ENCODE measurements at places on chromosomes 16 and 17. TPM values are rescaled to one million over a fixed set of nuclear protein-coding genes. Genes with fewer than 3 reads are reported as not detected.

The SETD6 gene
- polyA plus RNA-seq = 8.6 TPM

DNA sequence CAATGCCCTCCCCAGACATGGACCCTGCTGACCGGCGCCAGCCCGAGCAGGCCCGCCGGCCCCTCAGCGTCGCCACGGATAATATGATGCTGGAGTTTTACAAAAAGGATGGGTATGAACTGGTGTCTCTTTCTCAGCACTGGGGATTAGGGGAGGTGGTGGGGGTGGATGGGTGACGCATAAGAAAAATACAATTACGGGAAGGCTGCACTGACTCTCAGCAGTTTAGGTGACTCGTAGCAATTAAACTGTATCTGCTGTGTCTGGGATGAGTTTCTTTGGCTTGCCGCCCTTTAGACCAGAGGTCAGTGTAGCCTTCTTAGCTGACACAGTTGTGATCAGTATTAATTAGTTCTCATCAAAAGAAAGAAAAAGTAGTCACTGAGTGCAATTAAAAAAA lies 59.0 kb downstream of the ELAC2 start:
- no peak for DNase-seq

DNA sequence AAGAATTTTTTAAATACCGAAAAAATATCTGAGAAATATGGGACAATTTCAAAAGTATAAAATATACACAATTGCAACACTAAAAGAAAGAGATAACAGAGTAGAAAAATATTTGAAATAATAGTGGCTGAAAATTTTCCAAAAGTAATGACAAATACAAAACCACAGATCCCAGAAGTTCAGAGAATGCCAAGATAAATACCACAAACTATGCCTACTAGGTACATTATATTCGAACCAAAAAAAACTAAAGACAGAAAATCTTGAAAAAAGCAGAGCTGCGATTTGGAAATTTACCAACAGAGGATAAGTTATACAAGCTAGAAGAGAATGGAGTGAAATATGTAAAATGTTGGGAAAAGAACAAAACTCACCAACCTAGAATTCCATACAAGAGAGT lies 191.3 kb upstream of the ELAC2 start:
- DNase-seq = no peak

DNA sequence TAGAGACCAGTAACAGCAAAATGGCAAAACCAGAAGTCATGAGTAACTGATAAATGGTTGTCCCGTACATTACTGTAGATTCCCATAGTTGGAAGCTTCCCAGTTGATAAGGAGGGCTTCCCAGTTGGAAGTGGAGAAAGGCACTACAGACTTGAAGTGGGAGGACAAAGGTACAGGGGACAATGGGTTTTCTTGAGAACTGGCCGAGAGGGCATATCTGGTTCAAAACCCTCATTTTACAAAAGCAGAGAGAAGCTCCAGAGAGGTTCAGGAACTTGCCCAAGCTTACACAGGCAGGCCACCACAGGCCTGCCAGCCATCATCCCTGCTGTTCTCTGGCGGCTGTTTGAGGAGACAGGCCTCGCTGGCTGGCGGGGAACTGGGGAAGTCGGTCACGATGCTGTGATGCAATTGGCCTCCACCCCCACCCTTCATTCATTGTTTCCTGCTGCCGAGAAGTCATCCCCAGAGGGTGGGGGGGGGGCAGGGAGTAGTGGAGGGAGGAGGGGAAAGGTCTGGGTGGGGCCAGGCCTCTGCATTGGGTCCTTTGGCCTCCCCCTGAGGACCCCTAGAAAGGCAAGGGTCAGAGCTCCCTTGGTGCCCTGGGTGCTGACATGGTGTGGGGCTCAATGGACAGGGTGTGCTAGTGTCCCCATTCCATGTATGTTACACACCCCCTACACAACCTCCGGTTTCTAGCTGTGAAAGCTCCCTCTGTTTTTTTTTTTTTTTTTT lies 3.0 kb downstream of the UBALD2 start:
- DNase-seq = no peak

The RGS9 gene
- 20.2 TPM for polyA plus RNA-seq

- DNase-seq = no peak
These were observed 41.2 kb upstream of the RHOT1 start for GRCh38 chr17:32100971-32101631.
